ENCODE measurements at places on chromosomes 3 and 15.

DNA sequence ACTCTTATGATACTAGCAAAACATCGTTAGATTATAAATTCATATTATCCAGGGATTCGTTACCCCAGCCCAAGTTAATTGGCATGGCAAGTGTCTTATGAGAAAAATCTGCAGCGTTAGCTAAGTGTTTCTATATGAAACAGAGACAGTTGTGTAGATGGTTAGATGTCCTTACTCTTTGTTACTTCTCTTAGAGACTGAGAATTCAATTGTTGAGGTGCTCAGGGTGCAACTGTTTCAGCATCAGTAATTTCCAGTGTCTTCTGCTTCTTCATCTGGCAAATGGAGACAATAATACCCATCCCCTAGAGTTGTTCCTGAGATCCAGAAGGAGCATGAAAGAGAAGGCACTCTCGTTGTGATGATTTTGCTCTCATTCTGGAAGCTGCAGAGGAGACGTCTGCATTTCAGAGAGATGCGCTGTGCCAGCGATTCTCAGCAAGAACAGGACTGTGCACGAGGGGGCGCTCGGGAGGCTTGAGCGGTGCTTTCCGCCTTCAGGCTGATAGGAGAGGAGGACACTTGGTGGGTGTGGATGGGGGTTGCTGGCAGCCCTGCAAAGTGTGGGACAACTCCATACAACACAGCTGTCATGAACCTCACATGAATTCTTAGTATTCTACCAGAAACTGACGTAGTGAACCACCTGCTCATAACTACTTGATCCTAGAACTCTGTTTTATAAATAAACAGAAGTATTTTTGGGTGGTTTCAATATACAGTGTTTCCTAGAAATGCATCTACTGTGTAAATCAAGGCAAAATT lies 39.7 kb upstream of the SPSB4 start:
- peak; percentile 73 for DNase-seq

GRCh38 chr15:28955993-28956421 lies 70.2 kb downstream of the APBA2 start:
- DNase-seq = no peak

DNA sequence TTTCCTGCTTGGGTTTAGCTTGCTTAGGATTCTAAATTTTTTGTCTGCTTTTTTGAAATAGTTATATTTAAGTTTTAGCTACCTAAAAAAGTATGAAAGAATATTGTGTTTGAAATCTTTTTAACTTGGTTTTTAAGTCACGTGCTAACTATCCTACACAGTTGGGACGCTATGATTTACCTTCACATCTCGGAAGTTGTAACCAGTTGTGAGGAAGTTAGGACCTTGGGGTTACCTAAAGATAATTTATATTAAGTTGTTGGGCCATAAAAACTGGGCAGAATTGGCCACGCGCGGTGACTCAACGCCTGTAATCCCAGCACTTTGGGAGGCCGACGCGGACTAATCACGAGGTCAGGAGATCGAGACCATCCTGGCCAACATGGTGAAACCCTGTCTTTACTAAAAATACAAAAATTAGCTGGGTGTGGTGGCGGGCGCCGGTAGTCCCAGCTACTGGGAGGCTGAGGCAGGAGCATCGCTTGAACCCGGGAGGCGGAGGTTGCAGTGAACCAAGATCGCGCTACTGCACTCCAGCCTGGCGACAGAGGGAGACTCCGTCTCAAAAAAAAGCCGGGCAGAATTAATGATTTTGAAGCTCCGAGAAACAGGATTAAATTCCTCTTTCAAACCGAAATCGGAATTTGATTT lies 1.0 kb downstream of the ZFAND6 start:
- peak; percentile 43 for DNase-seq

GRCh38 chr3:99523431-99524127 lies 114.8 kb upstream of the COL8A1 start:
- DNase-seq = no peak

GRCh38 chr3:36965440-36965839 lies 20.6 kb upstream of the TRANK1 start:
- DNase-seq = no peak

GRCh38 chr3:42755681-42756578 lies 17.1 kb downstream of the CCDC13 start:
- no peak for DNase-seq

DNA sequence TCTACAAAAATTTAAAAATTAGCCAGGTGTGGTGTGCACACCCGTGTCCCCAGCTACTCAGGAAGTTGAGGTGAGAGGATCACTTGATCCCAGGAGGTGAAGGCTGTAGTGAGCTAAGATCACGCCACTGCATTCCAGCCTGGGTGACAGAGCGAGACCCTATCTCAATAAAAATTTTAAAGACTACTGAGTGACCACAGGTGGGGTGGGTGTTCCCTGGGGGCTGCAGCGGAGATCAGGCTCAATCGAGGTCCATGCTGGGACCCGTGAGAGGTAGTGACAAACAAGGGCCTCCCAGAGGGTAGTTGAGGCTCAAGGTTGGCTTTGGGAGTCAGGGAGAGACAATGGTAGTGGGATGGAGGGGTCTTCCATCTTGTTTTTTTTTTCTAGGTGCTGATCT lies 38.9 kb upstream of the LIMD1 start:
- no peak for DNase-seq

DNA sequence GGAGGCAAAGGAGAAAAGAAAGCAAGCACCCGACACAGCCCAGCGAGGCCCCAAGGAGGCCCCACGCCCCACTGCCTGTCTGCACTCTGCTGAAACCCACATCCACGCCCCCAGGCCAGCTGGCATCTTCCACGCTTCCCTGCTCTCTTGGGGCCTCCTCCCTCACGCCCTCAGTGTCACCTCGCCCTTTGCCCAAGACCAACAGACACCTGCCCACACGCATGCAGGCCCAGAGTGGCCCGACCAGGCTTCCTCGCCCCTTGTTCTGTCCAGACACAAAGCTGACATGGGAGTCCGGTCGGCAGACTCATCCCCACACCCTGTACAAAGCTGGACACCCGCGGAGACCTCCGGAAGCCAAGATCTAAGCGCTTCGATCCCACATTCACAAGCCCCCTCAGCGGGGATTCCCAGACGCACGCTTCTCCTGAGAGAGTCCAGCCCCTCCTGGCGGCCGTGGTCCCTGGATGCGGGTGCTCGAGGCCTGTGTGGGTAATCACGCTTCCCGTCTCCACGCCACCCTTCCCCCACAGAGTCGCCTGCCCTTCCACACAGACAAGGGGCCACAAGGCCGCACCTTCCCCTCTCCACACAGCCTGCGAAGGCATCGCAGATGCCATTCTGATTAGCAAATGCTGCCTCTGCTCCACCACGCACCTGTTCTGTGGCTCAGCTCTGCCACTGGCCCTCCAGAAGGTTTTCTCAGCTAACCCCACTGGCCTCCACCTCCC lies 176.6 kb downstream of the XXYLT1 start:
- DNase-seq = no peak

DNA sequence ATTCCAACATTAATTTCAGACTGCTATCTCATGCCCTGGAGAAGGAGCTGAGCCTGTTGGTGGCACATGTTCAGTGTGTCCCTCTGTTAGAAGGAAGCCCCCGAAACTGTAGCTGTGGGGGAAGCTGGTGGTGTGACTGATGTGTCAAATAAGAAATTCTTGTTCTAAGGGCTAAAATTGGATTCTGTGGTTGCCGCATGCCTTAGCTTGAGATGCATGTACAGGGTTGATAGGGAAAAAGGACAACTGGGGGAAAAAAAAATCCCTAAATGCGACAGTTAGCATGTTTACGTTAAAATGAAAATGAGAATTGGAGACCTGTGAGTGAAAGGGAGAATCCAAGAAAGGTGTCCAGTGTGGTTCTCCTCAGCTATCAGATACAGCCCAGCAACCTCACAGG lies 58.6 kb downstream of the MED12L start:
- DNase-seq = no peak

- no peak for DNase-seq
Measured at GRCh38 chr15:75760704-75761435, 48.2 kb upstream of the CSPG4 start.

DNA sequence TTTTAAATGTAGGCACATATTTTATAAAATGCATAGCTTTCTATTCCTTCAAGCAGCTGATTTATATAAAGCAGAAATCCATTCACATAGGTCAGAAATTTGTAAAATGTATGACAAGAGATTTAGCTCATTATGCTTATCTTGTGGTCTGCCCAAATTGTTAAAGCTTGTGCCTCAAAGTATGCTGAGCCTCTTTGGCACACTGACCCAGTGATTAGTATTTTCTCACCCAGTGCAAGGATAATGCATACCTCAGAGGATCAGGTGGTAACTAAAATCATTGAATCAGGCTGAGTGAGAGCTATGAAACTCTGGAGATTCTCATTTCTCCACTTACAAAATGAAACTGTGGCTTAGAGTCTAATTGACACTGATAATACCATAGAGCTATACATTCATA lies 533.3 kb downstream of the FGF12 start:
- no peak for DNase-seq

DNA sequence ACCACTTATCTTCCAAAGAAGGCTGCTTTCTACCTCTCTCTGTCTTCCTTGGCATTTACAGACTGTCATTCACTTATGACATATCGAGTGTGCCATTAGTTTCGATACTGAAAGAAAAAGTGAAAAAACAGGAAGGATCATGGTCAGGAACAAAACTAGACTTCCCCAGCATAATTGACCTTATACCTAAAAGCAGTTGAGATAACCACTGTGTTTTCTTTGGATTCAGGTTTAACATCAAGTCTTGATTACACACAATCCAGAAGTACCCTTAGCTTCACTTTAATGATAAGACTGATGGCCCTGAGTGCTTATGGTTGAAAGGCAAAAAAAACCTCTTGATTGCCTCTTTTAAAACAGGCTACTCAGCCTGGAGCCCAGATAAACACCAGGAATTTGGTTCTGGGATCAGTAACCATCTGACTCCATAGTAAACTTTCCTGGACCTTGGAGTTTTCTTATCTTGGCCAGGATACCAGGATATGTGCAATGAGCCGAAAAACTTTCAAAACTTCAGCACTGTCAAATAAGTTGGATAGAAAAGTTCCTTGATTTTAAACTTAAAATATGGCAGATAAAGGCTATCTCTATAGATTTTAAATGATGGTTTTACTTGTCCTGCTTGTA lies 5.0 kb upstream of the UACA start:
- no peak for DNase-seq

- no peak for DNase-seq
Measured at GRCh38 chr15:60460931-60461330, 18.0 kb downstream of the ICE2 start.

- no peak for DNase-seq
Measured at GRCh38 chr15:88108991-88109390, 147.5 kb downstream of the NTRK3 start.
